ENCODE measurements at places on chromosomes 7 and 10.

DNA sequence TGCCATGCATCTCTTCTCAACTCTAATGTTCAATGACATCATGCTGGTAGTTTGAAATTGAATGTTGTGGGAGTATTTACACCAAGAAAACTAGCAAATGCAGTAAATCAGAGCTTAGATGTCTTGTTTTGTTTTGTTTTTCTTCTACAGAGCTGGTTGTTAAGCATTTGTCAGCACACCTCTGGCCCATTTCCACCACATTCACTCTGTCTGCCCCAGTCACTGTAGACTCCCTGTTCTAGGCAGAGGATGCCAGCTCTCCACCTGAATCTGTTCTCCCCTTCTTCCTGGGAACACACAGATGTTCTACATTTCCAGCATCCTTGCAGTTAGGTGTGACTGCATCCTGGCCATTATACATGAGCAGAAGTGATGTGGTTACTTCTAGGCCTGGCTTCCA lies 4.1 kb upstream of the ARHGAP22 start:
- no peak for DNase-seq

- no peak for DNase-seq
Measured at GRCh38 chr7:77443042-77443441, 26.9 kb upstream of the GSAP start.

DNA sequence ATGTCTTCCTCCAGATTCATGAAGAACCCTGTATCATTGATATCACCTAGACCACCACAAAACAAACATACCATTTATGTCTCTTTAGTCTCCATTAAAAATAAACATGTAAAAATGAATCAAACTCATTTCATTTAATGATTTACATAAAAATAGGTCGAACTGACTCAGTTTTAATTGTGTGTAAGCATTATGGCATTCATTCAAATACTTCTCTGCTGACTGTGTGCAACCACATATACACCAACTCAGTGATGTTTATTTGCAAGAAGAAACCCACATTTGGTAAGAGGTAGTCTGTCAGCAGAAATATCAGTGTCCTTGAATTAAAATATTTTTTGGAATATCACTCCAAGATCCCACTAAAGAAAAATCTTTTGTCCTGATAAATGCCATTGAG lies 30.5 kb downstream of the ABCB1 start:
- no peak for DNase-seq

GRCh38 chr7:150940431-150941102 lies 37.6 kb downstream of the KCNH2 start:
- DNase-seq = no peak

DNA sequence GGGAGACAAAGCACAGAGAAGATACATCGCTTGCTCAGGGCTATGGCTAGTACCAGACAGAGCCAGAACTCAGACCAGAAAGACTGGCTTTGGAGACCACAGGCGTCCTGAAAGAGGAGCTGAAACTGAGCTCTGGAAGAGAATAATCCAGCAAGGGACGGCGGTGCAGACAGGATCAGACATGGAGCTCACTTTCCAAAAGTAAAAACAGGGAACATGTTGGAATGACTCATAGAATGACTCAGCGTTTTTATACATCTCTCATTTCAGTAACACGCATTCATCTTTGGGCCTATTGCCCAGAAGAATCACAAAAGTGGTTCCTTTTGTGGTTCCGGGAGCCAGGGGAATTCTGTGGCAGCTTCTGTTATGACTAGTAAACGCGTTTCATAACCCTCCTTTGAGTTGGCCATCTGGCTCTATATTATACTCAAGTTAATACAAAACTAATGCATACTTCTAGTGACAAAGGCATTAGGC lies 37.2 kb downstream of the PLEKHS1 start:
- no peak for DNase-seq

DNA sequence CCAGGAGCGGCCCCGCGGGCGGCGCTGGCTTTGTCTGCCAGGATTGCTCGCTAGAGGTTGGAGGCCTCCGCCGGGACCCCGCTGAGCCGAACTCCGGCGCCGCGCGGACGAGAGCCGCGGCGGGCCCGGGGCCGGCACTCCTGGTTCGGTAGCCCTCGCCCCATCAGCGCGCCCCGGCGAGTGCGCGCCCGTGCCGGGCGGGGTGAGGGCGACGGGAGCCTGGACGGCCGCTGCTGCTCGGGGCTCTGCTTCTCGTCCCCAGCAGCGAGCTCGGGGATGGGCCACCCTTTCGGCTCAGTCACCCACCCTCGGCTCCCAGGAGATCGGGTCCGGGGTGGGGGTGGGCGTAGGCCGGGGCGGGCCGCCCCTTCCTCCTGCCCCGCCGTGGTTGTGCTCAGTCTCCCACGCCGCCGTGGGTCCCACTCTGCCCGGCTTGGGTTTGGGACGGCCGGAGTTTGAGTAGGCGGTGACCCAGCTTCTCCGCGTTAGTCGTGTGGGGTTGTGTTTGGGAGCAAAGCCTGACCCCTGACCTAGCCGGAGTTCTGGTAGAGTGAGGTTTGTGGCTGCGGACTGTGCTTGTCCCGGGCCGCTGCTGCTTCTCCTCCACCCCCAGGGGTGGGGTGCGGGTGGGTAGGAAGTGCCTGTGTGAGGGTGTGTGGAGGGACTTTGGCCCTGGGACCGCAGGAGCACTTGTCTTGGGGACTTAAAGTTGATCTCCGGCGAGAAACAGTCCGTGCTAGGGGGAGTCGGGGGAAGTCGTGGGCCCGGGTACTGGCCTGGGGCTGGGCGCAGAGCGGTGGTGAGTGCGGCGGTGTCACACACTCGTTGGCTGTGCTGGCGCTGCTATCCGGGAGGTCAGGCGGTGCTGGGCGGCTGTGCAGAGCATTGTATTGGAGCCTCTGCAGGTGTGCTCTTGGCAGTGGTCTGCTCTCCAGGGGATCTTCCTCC lies 677 bp downstream of the TSPAN14 start:
- no peak for DNase-seq

DNA sequence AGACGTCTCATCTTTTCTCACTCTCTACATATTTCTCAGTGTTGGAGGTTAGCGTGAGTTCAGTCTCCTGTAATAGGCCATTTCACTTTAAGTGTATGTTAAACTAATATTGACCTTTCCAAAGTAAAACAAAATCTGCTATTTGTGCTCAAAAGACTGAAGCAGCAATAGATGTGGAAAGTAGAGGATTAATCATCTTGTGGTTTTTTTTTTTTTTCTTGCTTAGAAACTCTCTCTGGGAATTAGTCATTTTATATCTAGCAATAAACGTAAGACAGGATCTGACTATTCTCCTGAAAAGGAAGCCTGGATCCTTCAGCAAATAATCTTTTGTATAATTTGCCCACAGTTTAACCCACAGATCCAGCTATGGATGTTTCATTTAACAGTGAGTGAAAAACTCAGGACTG lies 81.7 kb downstream of the NRP1 start:
- DNase-seq = no peak

- DNase-seq = no peak
Measured at GRCh38 chr7:151056666-151057505, 811 bp downstream of the CDK5 start.

DNA sequence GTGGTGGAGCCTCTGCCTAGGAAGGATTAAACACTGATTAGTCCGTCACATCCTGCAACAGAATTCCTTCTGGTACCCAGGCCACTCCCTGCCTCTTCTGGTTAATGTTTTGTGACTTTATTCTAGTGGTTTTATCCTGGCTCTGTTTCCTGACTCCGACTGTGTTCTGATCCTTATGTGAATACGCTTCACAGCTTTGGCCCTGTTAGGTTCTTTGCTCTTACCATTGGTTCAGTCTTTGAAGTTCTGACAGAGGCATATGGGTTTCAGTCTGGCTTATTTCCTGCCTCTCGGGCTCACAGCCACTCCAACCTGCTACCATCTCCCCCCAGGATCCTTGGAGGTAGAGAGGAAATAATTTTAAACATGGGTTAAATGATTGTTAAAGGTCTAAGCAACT lies 23.2 kb upstream of the FGL2 start:
- DNase-seq = peak; percentile 16

All from Jurkat, Clone E6-1 (cell line).